ENCODE measurements at places on chromosomes 4 and X.

DNA sequence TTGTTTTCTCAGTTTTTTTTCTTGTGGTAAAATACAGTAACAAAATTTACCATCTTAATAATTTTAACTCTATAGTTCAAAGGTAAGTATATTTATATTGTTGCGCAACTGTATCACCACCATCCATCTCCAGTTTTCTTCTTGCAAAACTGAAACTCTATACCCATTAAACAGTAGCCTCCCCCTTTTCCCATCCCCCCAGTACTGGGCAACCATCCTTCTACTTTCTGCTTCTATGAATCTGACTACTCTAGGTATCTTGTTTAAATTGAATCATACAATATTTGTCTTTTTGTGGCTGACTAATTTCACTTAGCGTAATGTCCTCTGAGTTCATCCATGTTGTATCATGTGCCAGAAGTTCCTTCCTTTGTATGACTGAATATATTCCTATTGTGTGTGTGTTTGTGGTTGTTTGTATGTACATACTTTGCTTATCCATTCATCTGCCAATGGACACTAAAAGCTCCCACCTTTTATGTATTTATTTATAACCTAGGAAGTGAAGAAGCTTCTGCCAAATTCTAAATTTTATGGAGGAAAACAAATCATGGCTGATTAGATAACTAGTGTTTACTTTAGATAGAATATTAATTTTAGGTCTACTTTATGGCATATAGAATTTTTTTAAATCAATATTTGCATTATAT, 10.0 kb downstream of the ABHD18 start:
- no peak for DNase-seq

GRCh38 chr4:102959496-102959895, 60.0 kb downstream of the SLC9B1 start:
- no peak for DNase-seq

DNA sequence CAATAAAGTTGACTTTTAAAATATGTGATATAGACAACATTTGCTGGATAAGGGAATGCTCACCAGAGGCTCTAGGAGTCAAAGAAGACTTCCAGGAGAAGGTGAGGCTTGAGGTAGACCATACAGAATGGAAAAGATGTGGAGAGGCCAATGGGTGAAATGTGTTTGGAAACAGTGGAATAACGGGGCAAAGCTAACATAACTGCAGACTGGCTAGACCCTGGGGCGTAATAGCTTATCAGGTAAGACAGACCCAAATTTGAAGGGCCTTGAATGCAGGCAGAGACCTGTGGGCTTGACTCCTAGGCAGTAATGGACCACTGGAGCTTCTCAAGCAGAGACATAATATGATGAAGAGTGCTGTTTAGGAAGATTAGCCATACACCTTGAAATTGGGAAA, 25.4 kb downstream of the GPC3 start:
- DNase-seq = no peak

DNA sequence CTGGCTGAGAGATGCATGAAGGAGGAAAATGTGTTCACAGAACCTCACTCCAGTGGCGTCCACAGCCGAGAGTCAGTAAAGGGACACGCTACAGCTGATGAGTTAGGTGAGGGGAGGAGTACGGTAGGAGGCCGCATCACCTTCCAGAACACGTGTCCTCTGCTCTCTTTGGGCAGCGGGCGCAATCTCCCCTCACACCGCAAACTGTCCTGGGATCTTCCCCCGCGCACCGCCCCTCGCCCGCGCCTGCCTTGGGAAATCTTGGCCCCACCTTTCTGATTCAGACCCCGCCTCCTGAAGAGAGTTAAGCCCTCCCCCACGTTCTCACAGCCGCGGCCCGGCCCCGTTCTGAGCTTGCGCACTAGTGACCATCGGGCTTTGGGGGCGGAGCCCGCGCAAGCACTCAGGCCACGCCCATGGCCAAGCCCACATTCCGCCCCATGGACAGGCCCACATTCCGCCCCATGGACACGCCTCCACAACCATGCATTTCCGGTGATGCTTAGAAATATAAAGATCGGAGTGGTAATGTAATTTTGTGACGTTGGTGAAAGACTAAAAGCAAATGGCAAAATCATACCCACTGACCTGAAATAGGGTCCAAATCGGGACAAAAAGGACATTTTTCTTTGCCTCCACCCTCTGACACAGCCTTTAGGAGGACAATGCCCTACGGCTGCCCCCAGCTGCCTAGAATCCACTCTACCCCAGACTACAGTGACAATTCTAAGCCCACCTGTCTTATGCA, 13.3 kb downstream of the SMIM10 start:
- peak; percentile 82 for DNase-seq

DNA sequence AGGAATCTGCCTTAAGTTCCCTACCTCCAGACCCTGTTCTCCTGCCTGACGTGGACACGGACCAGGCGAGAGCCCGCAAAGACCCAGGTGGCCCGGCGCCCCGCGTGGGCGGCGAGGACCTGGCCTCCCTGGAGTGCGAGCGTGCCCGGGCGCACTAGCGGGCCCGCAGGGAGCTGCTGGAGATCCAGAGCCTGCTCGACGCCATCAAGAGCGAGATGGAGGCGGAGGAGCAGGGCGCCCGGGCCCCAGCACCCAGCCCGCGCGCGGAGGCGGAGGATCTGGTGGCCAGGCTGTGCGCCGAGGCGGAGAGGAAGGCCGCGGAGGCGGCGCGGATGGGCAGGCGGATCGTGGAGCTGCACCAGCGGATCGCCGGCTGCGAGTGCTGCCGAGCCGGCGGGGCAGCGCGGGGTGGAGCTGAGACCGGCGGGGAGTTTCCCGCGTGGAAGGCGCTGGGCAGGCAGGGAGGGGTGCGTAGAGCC, 18.2 kb downstream of the MRFAP1 start:
- DNase-seq = peak; percentile 72

DNA sequence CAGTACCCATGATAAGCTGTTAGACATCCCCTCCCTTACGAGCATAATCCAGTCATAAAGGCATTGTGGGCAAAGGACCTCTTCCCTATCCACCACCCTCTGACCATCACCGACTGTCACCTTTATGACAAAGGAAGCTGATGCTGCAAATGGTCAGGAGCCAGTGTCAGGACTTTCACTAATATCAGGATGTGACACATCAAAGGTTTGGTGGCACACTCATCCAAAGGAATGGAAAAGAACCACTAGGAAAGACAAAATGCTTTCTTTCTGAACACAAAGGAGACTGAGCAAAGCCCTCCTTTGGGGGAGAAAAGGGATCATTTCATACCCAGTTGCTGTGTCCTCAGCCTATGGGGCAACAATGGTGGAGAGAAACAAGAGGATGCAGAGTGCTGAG, 66.9 kb upstream of the PROM1 start:
- DNase-seq = no peak

GRCh38 chr4:81874661-81875515, 403.2 kb upstream of the RASGEF1B start:
- no peak for DNase-seq
